ENCODE measurements at places on chromosomes 6 and 20.

- DNase-seq = peak; percentile 84
Observed at GRCh38 chr20:9532069-9532838, 17.9 kb downstream of the LAMP5 start.

DNA sequence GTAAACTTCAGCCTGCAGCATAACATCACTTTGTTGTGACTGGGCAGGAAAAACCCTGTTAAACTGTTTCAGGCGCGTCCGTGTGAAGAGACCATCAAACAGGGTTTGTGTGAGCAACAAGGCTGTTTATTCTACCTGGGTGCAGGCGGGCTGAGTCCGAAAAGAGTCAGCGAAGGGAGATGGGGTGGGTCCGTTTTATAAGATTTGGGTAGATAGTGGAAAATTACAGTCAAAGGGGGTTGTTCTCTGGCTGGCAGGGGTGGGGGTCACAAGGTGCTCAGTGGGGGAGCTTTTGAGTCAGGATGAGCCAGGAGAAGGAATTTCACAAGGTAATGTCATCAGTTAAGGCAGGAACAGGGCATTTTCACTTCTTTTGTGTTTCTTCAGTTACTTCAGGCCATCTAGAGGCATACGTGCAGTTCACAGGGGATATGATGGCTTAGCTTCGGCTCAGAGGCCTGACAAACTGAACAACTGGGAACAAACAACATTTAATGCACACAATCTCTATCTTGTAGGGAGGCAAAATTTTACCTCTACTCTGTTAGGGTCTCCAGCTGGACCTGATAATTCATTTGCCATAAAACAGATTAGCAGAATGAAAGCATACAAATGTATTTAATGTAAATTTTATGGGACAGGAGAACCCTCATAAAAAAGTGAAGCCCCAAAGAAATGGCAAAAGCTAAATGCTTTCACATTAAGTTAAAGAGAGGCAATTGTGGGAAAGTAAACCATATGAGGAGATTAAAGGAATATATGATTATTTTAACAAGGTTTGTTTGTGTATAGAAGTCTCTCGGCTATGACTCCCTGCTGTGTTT is 58.3 kb upstream of the HFE start:
- DNase-seq = no peak

GRCh38 chr20:63483834-63484233 is 11.4 kb upstream of the KCNQ2 start:
- no peak for DNase-seq

DNA sequence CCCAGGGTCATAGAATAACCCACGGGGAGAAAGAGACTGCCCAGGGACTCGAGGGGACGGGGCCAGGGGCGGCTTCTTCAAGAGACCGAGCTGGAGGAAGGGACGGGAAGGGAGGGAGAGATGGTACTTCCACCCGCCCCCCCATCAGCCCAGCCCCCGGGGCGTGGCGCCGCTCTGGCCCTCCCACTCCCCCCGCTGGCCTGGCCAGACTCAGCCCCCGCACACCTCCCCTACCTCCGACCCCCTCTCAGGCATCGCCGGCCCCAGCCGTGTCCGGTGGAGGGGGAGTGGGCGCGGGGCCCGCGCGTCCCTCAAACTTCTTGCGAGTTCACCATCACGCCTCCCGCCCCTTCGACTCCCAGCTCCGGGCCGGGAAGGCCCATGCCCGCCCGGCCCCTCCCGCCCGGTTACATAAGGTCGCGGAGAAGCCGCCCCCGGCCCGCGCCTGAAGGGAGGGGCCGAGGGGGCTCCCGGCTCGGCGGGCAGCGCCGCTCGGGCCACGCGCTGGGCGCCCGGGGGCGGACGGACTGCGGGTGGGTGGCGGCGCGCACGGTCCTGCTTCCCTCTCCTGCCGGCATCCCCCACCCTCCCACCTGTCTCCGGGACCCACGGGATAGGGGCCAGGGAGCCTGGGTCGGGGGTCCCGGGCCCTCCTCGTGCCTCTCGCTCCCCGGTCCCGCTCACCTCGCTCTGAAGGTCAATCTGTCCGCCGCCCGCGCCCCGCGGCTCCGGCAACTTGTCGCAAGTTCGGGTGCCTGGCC is 562 bp downstream of the TFEB start:
- peak; percentile 74 for DNase-seq

GRCh38 chr6:20370393-20370792 is 31.3 kb upstream of the E2F3 start:
- DNase-seq = no peak

GRCh38 chr6:106315765-106316374 is 9.7 kb downstream of the ATG5 start:
- DNase-seq = no peak

DNA sequence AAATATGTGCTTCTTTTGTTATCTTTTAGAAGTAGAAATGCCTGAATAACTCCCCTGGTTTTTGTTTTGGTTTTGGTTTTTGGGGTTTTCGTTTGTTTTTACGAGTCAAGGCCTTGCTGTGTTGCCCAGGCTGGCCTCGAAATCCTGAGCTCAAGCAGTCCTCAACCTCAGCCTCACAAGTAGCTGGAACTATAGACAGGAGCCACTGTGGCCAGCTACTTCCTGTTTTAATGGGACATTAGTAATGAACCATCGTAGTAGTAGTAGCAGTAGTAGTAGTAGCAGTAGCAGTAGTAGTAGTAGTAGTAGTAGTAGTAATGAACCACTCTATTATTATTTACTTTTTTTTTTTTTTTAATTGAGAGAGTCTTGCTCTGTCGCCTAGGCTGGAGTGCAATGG is 66.0 kb downstream of the UBR2 start:
- DNase-seq = no peak

DNA sequence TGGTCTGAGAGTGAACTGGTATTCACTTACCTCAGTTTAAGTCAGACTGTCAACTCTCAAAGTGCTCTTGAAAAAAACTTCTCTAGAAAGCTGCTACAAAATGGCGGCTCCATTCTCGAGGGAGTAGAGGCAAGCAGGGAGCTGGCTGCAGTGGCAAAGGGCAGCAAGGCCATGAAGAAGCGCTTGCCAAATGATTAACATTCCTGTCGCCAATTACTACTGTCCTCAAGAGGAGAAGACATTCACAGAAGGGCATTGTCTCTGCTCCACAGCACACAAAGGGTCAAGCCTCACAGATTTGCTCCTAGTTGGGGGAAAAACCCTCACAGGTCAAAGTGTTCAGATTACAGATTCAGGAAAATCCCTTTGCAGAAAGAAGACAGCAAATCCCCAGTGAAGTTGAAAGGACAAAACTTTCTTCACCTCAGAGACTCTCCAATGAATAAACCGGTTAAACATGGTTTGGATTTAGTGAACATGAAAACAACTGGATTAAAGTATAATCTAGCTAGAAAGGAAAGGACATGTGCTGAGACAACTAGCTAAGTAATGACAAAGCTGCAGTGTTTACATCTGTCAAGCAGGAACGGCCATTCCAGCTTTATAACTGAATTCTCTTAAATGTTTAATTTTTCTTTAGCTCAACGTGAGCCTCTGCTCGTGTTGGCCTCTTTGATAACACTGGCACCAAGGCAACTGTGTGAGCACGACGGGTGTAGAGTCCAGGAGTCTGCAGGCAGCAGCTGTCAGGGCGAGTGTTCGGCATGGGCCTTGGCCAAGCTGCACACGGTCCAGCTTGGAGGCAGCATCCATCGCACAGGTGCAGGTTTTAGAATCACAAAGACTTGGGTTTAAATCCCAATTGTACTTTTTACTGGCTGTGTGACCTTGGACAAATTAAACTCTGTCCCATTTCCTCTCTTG is 37.6 kb downstream of the NR2E1 start:
- DNase-seq = no peak

- DNase-seq = no peak
Observed at GRCh38 chr6:31615748-31616147, 714 bp downstream of the AIF1 start.

GRCh38 chr6:55950071-55950814 is 74.9 kb upstream of the BMP5 start:
- DNase-seq = no peak

DNA sequence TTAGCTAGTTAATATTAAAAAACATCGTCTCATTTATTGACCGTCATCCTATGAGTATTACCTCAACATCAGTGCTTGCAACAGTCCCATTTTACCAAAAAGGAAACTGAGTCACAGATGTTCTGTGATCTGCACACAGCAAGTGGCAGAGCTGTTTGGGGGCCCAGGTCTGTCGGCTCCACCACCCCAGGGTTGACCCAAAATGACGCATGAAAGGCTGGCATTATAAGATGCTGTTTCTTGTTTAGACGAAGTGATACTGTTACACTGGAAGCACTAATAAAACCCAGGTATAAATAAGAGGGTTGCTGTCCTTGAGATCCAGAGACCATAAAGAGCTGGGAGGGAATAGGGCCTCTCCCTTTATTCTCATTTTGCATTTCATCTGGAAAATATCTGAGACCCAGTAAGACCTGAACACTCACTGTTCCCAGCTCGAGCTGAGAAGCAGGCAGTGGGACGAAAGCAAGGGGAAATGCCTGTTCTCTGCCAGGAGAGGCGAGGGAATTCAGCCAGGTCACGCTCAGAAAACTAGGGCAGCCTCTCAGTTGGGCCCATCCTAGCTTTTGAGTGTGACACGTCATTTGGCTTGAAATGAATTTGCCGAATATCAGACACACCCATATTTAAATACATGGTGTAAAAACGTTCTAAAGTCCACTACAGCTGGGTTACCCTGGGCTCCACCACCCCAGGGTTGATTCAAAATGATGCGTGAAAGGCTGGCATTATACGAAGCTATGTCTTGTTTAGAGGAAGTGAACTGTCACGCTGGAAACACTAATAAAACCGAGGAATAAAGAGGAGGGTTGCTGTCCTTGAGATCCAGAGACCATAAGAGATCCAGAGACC is 1.4 kb upstream of the MICAL1 start:
- no peak for DNase-seq

DNA sequence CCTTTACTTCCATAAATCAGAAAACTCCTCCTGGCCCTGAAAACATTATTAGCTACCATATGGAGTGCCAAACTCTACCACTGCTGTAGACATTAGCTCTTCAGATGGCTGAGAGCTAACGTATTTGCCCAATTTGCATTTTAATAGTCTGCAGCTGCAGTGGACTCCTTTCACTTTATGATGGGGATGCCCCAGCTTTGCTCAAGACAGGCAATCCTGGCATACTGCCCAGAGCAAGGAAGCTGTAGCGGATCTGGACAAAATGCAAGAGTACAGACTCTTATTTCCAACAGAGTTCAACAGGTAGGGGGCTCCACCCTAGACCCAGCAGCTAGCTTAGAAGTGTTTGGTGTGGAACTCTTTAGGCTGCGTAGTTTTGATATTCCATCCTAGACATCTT is 246.7 kb downstream of the FOXC1 start:
- peak; percentile 70 for DNase-seq

GRCh38 chr20:25864326-25864962 is 167.8 kb upstream of the ZNF337 start:
- DNase-seq = no peak

- DNase-seq = no peak
Observed at GRCh38 chr6:147868427-147869190, 360.1 kb downstream of the SAMD5 start.

DNA sequence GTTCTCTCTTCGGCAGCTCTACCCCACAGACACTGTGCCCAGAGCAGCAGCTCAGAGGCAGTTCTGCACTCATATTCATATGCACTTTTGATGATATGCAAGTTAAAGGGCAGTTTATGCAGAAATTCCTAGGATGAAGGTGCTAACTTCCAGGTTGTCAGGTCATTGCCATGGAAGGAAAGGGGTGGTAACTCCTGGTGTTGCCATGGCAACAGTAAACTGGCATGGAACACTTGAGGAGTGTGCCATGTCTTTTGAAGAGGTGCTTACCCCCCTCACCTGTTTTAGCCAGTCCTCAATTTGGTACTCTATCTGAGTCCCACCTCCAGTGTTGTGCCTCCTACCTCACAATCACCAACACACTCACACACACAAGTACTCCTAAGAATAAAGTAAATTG is 539.4 kb upstream of the BTBD3 start:
- no peak for DNase-seq

- DNase-seq = no peak
Observed at GRCh38 chr6:39420300-39421265, 98.1 kb upstream of the KCNK16 start.

DNA sequence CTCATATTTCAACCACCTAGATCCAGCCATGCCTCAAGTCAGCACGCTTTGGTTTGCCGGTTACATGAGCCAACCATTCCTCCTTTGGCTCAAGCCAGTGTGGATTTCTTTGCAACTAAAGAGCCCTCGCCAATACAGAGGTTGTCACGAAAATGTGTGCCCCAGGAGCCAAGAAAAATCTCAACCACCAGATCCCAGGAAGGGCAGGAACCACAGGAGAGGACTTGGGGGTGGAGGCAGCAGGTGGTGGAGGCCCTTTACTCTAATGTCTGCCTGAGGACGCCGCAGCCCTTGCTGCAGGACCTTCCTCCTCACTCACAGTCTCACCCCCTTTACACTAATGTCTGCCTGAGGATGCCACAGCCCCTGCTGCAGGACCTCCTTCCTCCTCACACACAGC is 144.8 kb upstream of the PHACTR3 start:
- no peak for DNase-seq

DNA sequence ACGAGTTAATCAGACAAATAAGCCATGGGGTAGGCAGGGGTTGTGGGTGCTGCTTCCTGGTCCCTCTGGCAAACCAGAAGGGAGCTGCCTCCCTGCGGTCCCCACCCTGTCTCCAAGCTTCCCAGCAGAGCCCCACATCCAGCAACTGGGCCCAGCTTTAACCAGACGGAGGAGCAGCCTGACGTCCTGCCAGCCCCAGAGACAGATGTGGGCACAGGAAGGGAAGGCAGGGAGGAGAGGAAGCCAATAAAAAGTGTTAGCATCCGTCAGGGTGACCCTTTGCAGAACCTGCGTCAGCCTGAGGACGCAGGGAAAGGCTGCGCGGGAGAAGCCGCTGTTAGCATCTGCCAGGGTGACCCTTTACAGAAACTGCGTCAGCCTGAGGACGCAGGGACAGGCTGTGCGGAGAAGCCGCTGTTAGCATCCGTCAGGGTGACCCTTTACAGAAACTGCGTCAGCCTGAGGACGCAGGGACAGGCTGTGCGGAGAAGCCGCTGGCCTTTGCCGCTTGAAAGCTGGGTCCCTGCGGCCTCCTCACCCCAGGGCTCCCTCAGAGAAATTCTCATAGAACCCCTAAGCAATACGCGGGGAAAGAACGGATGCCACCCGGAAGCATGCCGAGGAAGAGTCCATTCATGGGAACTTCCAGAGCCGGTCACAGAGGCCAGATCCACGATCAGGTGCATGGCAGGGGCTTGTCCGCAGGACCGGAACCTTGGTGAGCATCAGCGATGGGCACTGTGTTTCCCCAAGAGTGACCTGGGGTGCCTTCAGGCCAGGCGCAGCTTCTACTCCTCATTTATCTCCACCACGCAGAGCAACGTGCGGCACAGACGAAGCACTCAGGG is 15.9 kb downstream of the DLL1 start:
- no peak for DNase-seq

Data from NCI-H2081 (cell line).